ENCODE measurements at places on chromosomes 2 and 18.

- H3K4me3 ChIP-seq, result no peak overlapping the region
- no peaks in the 10 kb centered on the region for H3K27me3 ChIP-seq
- no peak for DNase-seq
Observed at GRCh38 chr18:34808389-34808788, 98.3 kb downstream of the DTNA start.

DNA sequence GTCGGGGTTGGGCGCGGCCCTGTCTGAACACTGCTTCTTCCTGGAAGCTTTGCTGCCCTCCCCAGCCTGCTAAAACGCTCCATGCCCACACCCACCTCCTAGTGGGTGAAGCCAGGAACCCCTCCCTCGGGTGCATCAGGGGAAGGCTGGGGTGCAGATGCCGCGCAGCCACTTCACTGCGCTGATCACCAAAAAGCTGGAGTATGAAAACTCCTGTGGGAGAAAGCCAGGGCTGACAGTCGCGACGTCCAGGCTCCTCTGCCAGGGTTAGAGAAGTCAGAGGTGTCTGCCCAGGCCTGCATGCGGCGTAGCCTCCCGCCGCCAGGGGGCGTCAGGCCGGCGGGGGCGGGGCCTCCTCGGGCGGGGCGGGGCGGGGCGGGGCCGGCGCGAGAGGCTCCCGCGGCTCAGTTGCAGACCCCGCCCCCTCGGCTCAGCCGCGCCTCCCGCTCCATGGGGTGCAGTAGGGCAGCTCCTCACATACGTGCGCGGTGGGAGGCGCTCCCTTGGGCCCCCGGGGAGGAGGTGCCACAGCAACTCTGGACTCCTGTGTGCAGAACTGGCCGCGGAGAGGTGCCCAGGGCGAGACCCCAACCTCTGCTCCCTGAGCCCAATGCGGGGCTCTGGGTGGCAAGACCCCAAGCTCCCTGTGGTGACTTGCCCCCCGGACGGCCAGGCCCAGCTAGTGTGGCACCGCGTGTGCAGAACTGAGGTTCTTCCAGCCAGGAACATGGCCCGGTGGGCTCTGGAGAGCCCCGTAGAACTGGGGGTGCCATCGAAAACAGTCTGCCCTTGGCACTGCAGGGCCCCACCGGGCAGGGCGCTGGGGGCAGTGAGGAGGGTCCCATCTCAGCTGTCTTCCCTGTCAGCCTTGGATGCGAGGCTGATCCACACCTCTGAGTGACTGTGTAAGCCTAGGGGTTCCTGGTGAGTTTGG is 1.8 kb upstream of the RNPEPL1 start:
- peaks cover 41% of the 10 kb centered on the region for H3K4me1 ChIP-seq
- H3K36me3 ChIP-seq, result peaks cover 70% of the 10 kb centered on the region
- H3K27ac ChIP-seq, result peak overlapping the region; percentile 97
- peak; percentile 97 for DNase-seq
- H3K27me3 ChIP-seq, result no peaks in the 10 kb centered on the region

- no peak overlapping the region for H3K4me3 ChIP-seq
- peaks cover 5% of the 10 kb centered on the region for H3K36me3 ChIP-seq
- no peaks in the 10 kb centered on the region for H3K4me1 ChIP-seq
- DNase-seq, result no peak
Observed at GRCh38 chr18:47172476-47172875, 3.7 kb downstream of the IER3IP1 start.

DNA sequence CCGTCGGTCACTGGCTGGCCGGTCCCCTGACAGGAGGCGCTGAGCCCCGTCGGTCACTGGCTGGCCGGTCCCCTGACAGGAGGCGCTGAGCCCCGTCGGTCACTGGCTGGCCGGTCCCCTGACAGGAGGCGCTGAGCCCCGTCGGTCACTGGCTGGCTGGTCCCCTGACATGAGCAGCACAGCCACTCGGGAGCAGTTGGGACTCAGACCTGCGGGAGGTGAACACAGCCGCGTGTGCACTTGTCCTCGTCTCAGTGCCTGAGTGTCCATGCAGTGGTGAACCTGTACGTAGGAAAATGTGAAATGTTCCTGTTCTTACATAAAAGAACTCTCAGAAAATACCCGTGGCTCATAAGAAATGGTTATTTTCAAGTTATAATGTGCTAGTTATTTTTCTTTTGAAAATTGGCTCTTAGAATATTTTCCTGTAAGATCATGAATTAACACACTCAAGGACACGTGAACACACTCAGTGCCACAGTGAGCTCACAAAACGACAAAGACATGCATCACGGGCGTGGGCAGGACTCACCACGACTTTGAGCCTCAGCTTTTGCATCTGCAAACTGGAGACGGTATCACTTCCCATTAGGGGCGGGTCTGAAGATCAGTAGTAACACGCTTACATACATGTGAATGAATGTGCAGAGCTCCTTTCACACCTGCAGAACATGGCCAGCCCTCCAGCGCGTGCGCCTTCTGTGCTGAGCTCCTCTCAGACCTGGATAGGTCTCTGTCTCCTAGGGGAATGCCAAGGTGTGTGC is 21.1 kb upstream of the NFATC1 start:
- H3K4me3 ChIP-seq, result no peak overlapping the region
- H3K4me1 ChIP-seq, result no peaks in the 10 kb centered on the region
- H3K36me3 ChIP-seq, result peaks cover 5% of the 10 kb centered on the region
- H3K27me3 ChIP-seq, result no peaks in the 10 kb centered on the region
- DNase-seq, result no peak
- H3K27ac ChIP-seq, result no peak overlapping the region

Data from Calu3 (cell line).